ENCODE measurements at places on chromosomes 4 and X.

DNA sequence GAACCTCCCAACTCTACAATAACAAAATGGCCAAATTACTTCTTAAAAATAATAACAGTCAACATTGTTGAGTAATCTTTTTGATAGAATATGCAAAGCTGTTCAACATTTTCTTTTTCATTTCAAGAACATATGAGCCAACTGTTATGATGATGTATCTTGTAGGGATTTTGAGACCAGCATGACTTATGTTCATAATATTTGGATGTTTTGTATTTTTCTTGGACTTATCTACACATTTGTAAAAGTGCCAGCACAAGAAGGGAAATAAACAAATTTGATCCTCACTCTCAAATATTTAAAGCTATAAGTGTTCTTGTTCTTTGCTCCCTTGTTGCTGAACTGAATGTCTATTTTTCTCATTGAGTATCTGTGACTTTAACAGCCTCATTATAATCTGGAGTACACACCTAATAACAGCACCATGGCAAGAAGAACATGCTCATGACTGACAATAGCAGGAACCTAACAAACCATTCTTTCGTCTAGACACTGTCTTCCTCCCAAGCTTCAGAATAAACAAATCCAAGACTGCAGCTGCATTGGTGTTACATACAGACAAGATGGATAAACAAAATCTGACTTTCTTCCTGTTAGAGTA lies 1049.7 kb downstream of the FAT4 start:
- DNase-seq = peak; percentile 50

GRCh38 chrX:15399962-15400391 lies 15.8 kb upstream of the VEGFD start:
- no peak for DNase-seq

DNA sequence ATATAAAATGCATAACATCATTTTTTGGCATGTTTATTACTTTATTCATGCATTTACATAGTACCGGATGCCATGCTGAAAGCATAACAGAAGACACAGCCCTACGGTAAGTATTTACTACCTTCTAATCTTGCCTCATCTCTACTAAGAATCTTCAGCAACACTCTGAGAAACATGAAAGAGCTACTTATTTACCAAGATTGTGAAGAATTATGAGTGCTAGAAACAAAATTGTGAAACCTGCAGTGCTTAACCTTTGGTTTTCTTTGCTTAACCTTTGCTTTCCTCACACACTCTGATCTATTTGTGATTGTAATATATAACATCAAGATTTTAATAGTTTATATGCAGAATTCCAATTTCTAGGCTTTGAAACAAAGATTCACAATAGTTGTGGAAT lies 7.4 kb downstream of the ANTXR2 start:
- DNase-seq = no peak

- DNase-seq = no peak
These were observed 25.6 kb downstream of the SMARCA5 start for GRCh38 chr4:143538979-143539669.
